AG09309 (cell line): ENCODE measurements at places on chromosomes 1 and 21.

GRCh38 chr1:219062161-219062560 is 111.5 kb upstream of the LYPLAL1 start:
- peak; percentile 24 for DNase-seq

DNA sequence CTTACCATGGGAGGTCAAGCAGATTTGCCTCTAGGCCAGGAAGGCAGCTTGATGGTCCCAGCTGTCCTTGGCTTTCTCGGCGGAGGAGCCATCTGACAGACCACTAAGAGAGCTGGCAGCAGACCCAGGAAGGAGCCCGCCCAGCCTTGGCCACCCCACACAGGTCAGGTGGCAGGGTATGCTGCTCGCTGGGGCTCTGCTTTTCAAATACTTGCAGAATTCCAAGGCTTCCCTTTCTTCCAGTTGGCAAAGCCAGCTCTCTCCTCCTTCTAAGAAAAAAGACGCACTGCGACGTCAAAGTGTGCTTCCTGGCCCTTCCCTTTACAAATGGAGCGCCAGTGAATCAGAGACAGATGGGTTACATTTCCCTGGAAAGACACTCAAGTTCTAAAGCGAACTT is 229.4 kb downstream of the CACNA1E start:
- no peak for DNase-seq

- DNase-seq = no peak
Measured at GRCh38 chr1:93905734-93906133, 3.5 kb downstream of the GCLM start.

DNA sequence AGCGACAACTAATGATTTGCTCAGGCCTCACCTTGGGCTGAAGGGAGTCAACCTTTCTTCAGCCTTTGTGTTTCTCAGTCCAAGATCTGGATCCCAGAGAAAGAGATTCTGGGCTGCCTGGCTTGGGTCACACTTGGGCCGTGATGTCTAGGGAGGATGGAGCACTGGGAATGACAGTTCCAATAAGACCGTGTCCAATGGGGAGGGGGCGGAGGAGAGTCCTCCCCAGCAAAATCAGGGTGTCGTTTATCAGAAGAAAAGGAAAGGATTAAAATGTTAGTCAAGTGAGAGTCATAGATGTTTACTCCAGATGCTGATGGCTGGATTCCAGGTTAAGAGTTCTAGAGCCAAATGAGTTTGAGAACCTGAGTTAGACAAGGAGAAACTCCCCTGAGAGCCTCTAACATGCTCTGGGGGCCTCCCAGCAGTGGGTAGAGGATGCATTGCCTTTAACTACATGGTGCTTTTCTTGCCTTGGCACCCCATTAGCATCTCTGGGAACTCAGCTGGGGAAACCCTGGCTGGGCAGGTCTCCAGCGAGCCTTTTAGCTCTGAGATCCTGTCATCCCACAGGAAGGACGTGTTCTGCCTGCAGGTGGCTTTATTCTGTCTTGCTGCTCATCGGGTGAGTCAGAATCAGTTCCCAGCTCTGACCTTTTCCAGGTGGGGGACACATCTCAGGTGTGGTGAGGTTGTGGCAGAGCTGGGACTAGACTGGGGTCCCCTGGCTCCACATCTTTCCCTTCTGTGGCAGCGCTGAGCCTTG is 22.2 kb downstream of the NIPAL3 start:
- DNase-seq = no peak

GRCh38 chr21:46604975-46605766 is at the start of gene S100B:
Gene S100B (minus strand): TSS chr21:46605082. CDS start chr21:46602415, 2,667 bp downstream.
- no peak for DNase-seq

DNA sequence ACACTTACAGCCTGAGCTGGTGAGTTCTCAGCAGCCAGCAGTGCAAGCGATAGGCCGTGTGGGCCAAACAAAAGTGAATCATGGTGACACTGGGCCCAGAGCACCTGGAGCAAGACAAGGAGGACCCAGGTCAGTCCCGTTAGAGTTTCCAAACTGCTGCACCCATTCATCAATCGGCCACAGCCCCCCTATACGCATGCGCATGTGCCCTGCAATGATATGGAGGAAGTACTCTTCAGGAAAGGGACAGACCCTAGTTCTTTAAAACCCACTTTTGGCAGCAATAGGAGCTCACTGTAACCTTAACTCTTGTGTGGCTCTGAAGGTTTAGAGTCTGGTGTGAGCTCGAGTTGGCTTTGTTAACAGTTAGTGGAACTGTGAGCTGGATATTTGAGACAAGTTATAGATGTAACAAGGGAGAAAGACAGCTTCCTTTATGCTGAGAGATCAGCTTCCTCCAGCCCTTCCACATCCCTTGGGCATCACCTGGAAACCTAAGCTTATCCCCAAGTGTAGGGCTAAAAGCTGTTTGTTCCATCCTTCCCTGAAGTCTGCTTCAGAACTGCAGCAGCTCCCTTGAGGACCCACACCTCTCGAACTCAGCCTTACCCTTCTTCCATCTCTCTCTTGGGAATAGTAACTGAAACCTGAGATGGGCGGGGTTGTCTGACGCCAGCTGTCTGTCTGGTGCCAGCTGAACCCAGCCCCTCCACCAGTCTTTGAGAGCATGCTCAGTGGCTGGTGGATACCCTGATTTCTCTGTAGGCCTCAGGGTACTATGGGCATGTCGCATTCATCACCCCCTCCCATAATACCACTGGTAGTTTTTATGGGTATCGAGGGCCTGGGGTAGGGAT is 17.7 kb downstream of the NMNAT1 start:
- no peak for DNase-seq

DNA sequence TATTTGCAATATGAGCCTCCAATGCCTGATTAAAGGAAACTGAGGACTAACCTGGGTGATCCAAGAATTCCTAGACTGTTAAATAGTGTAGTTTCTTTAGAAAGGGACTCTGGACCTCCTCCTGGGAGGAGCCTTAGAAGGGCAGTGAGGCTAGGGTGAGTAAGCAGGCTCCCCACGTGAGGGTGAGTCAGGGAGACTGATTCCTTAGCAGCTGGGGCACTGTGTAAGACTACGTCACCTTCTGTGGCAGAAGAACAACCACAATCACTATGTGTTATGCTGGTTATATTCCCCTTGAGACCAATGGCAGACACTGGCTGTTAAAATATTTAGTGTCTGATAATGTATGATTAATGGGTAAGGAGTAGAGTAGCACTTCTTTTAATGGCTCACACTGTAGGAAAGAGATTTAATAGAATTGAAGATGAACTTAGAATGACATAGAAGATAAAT is 53.3 kb upstream of the SYT14 start:
- peak; percentile 93 for DNase-seq

DNA sequence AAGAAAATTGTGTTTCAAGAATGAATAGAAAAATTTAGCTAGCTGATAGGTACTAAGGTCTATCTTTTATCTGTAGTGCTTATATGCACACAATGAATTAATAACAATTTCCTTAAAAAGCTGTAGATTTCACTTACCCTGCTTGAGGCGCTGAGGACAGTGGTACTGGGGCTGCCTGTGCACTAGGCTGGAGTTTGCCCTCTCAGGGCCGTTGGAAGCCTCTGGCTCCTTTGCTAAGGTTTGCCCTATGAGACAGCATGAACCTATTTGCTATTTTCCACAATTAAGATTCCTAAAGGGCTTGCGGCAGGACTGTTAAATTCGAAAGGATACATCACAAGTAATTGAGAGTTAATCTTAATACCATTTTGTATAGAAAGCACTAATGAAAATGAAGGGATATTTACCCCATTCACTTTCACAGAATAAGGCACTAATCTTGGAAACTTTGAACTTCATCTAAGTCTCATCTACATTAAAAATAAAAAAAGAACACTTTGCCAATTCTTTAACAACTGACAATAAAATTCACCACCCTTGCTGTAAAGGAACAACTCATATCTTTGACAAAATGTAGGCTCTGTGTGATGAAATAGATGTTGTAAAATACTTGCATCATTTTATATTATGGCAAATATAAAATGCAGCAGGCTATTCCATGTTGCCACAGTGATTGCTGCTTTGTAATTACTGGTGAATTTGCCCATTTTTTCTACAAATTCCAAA is 293.0 kb downstream of the NTNG1 start:
- no peak for DNase-seq

DNA sequence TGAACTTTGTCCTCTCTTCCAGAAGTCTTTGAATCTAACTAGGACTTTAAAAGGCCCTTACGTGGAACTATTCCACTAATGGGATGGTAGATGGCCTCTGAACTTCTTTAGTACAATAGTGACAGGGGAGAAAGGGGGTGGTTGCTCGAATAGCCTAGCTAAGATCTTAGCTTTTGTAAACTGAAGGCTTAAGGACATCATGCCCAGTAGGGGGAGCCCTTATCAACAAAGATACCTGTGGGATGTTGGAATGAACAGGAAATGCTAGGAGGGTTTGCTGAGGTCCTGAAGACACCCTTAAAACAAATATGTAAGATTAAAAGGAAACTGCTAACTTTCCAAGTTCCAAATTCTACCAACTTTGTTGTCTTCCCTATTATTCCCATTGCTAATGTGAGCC is 33.2 kb downstream of the NHLH2 start:
- DNase-seq = peak; percentile 46
